ENCODE measurements at places on chromosomes 12 and 14.

DNA sequence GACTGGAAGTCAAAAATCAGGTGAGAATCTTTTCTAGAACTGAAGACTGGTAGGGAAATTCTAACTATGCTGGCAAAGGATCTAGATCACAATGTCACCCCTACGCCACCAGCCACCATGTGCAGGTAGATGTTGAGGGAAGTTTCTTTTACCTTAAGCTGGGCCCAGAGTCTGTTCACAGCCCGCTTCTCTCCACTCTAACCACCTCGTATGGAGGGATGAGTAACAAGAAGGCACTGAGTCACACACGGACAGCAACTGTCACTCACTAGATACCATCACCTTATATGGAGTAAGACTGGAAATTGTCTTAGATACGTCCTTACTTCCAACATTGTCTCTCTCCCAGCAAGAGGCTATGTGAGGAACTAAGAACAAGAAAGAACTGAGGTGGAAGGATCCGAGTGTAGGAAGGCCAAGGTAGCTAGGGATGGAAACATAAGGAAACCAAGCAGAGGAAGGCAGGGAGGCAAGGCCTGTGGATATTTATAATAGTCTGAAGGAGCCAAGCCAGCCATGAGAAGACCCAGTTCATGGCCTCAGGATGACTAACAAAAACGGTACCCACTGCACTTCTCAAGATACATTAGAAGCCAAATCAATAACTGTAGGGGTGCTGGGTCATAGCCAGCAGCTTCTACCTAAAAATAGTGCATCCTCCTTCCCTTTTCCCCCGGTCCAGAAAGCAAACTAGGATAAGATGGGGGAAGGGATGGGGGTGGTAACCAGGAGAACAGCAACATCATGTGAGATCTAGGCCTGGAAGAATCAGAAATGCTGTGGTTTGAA is 15.5 kb downstream of the REM2 start:
- no peak for DNase-seq

- no peak for DNase-seq
Measured at GRCh38 chr14:103869406-103870143, 22.2 kb upstream of the PPP1R13B start.

- no peak for DNase-seq
Measured at GRCh38 chr12:47214001-47214619, 134.4 kb upstream of the AMIGO2 start.

- no peak for DNase-seq
Measured at GRCh38 chr14:99062216-99062615, 209.8 kb downstream of the BCL11B start.

DNA sequence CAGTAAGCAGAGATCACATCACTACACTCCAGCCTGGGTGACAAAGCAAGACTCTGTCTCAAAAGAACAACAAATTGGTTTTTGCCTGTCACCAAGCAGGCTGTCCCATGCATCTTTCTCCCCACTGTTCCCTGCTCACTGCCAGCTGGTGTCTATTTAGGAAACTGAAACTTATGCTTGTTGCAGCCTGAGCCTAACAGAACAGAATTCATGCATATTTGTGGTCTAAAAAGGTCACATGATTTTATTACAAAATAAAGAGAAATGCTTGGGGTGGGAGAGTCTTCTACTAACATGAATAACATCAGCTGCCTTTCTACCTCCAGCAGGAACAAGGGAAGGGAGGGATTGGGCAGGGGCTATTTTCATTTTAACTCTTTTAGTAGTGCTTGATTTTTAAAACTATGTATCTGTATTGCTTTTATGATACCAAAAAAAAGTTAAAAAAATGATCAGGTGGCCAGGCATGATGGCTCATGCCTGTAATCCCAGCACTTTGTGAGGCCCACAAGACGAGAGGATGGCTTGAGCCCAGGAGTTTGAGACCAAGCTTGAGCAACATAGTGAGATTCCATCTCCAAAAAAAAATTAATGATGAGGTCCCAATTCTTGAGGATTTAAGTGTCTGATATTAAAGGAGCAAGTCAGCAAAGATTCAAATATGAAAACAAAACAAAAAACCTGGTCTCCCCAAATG is 923 bp downstream of the STAT2 start:
- no peak for DNase-seq

DNA sequence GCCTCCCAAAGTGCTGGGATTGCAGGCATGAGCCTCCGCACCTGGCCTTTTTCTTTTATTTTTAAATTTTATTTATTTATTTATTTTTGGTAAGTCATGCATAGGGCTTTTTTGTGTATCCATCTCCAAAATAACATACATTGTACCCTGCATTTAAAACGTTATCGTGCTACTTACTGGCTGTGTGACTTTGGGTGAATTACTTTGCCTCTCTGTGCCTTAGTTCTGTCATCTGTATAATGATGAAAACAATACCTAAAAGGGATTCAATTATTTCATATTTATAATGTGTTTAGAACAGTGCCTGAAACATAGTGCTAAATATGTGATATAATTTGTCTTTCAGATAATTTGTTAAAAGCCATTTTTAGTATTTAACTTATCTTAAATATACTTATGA is 19.6 kb downstream of the ZCRB1 start:
- DNase-seq, result no peak

GRCh38 chr12:103348935-103349334 is 146.8 kb downstream of the C12orf42 start:
- DNase-seq, result no peak

DNA sequence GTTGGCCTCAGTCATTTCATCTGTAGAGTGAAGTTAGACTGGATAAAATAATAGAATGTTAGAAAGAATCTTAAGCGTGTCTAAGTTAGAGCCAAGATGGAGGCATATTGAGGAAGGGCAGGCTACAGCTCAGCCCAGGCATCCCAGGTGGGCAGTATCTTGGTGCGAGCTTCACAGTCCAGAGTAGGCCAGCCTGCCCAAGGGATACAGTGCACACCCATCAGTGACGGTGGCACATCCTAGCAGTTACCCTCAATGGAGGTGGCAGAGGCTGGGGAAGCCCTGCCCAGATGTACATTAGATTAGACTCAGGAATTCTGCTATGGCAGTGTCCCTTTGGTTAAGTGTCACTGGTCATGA is 21.5 kb downstream of the TULP3 start:
- no peak for DNase-seq

- no peak for DNase-seq
Measured at GRCh38 chr12:57130941-57131340, 2.7 kb downstream of the LRP1 start.

- no peak for DNase-seq
Measured at GRCh38 chr12:49086116-49086515, 8.5 kb downstream of the DHH start.

- no peak for DNase-seq
Measured at GRCh38 chr12:48489012-48489411, 6.7 kb downstream of the C12orf54 start.

DNA sequence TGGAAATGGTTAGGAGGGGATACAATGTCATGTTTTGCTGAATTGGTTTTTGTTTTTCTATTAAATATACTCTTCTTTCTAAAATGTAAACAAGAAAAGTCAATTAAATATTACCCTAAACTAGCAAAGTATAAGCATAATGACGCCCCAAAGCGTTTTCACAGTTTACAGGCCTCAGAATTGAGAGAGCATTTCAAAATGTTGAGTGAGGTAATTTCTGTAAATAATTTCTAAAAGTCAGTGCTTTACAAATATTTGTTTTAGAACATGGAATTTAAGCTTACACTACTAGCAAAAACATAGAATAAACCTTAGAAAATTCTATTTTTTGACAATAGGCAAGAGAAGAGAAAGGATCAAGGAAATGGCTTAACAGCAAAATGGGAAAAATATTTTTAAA is 958.4 kb upstream of the USP15 start:
- DNase-seq, result no peak
